ENCODE measurements at places on chromosomes 6 and 20.

DNA sequence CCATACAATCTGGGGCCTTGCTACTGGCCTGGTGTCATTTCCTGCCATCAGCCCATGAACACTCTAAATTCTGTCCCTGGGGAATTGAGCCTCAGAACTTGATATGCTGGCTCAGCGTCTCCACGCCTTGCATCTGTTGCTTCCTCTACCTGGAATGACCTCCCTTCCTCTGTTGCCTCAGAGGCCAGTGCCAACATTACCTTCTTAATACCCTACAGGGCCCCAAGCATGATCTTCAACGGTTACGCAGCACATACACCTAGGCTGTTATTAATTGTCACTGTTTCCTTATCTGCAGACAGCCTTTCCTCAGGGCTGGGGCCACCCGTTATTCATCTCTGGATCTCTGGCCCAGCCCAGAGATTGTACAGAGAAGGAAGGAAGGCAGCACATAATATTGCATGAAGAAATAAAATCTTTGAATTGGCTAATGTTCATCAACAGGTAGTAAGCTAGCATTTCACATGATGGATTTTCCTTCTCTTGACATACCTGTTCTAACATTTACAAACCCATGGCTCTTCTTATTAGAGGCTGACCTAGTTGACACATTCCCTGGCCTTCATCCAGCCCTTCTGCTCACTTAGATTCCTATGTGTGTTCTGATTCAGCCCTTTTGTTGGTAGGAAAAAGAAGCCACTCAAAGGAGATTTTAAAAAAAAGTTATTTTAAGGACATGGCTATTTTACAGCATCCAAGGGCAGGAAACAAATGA, 8.4 kb upstream of the RNF182 start:
- DNase-seq: no peak

- no peak for DNase-seq
Measured at GRCh38 chr6:68226460-68226859, 408.6 kb upstream of the ADGRB3 start.

DNA sequence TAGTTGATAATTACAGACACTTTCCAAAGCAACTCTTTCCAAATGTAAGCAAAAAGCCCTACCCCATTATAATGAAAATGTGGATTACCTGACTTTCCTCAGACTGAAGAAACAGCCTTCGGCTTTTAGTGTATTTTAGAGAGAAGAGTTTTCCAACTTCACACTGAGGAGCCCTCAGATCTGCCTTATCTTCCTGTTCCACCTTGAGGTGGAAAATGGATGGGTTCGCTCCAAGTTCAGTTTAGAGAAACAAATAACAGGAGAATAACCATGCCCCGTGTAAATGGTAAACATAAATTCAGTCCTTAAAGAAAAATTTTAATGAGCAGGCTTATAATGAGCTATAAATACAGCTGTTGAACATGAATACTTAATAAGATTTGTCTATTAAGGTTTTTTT, 21.1 kb upstream of the MTHFD1L start:
- DNase-seq: no peak

DNA sequence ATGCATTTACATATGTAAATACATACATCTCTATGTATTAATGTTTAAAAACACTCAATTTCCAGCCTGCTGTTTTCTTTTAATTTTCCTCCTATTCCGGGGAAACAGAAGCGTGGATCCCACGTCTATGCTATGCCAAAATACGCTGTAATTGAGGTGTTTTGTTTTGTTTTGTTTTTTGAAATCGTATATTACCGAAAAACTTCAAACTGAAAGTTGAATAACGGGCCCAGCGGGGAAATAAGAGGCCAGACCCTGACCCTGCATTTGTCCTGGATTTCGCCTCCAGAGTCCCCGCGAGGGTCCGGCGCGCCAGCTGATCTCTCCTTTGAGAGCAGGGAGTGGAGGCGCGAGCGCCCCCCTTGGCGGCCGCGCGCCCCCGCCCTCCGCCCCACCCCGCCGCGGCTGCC, 355 bp upstream of the BMP2 start:
- DNase-seq: no peak

- no peak for DNase-seq
Measured at GRCh38 chr6:112879920-112880413, 532.8 kb downstream of the RFPL4B start.

DNA sequence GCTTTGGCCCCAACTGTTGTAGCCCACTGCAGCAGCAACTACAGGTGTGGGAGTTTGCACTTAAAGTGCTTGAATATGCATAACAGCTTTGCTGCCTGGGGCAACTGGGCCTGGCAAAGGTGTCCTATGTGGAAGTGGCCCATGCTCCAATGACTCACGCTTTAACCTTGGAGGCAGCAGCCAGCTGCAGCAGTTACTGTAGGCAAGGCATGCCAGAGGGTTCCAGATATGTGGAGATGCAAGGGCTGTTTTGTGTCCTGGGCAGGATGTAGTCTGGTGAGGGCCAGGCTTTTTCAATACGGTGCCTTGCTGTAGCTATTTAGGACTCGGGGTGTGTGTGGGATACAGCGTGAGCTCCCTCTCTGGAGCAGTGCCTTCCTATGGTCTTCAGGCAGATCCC, 150.3 kb downstream of the NKAIN2 start:
- no peak for DNase-seq

DNA sequence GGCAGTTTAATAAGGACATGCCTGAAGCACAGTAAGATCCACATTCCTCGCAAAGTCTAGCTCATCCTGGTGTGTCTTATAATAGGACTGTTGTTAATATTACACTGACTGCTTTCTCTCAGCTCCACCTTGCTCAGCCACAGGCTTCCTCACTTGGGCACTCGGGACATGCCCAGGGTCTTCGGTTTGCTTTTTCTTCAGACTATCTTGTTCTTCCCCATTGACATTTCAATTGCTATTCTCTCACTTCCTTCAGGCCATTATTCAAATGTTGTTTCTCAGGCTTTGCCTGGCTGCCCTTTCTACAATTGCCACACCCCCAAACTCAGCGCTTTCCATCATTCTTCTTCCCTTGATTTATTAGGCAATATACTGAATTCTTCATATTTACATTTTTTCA, 274.8 kb upstream of the RGS17 start:
- DNase-seq: no peak

DNA sequence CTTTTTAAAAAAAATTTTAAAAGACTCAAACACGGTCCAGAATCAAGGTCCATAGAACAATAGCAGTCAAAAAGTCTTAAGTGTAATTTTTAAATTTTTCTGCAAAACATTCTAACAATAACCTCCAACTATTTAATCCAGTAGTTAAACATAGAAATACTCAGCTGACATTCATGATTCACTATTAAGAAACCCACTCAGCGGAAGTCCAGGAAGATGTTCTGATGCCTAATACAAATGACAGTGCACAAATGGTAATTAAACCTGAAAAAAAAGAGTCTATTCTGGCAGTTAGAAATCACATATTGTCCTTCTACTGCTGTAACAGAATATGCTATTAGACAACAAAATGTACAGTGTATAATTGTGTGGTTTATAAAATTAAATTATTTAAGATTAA, 128.2 kb upstream of the BMP5 start:
- DNase-seq: no peak

DNA sequence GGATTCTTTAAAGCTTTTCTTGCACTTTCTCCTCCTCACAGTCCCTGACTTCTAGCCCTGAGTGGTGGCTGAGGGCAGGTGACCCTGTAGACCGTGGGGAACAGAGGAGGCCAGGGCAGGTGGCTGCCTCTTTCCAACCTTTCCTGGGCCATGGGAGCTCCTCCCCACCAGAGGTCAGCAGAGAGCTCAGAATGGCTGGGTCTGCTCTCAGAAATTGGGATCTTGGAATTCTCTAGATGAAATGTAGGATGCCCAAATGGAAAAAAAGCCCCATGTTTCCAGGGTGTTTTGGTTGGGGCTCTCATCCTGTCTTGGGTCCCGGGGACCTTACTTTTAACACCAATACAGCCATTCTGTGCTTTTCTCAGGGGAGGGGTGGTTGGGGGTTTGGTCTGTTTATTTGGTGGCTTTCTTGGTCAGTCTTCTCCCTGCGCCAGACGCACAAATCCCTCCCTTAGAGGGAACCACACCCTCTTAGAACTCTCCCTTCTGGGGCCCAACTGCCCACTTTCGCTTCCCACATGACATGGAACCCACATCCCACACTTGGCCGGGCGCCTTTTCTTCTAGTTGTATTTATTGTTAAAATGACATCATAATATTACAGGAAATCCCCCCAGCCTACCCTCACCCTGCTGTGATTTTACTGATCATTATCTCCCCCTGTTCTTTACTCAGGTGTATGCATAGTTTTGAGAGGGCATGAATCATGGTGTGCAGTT, 17.9 kb downstream of the GNAS start:
- peak; percentile 32 for DNase-seq

DNA sequence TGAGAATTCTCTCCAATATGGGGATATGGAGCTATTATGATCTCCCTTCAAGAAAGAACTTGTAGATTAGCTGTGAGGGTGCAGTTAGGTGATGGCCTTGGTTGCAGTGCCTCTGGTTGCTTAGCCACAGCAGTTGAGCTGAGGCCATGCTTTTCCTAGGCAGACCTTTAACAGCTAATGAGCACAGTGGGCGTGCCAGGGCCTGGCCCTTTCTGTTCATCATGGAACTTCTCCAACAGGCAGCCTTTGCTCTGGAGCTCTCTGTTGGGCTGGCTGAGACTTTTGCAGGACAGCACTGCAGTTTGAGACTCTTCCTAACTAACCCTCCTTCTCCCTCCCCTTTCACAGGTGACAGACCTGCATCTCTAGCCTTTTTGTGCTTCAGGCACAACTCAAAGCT, 39.7 kb upstream of the TMEM170B start:
- peak; percentile 21 for DNase-seq

DNA sequence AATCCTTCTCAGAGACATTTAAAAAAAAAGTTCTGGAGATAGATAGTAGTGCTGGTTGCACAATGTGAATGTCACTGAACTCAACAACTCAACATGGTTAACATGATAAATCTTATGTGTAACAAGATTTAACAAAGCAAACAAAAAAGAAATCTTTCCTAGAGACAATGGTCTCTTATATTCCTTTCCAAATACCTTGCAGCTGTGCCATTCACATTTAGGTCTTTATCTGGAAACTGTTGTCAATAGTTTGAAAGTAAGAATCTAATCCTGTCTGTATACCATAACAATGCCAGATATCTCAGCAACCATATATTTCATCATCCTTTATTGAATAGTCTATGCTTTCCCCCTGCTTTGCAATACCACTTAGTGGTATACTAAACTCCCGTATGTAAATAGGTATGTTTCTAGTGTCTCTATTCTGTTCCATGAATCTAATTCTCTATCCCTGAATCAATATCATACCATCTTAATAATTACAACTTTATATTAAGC, 2.1 kb downstream of the SERAC1 start:
- DNase-seq: no peak

- no peak for DNase-seq
Measured at GRCh38 chr6:168212362-168212761, 107.2 kb downstream of the DACT2 start.

DNA sequence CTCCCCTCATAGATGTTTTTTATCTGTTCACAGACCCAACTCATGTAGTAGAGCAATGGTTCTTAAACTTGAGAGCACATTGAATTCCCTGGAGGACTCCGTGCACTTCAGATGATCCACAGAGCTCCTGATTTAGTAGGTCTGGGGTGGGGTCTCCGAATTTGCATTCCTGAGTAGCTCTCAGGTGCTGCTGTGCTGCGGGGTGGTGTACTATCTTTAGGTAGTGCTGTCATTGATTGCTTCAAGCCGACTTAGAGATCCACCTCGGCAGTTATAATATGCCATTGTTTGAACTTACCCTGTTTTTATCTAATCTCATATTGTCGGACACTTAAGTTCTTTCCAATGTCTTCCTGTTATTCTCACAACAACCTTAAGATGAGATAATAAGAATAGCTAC, 45.0 kb downstream of the BMP2 start:
- DNase-seq: no peak

GRCh38 chr6:3526962-3527650, 70.3 kb upstream of the SLC22A23 start:
- no peak for DNase-seq

- no peak for DNase-seq
Measured at GRCh38 chr6:108940741-108941140, 92.5 kb downstream of the ARMC2 start.

GRCh38 chr6:2441601-2442475, 196.4 kb upstream of the GMDS start:
- DNase-seq: no peak

DNA sequence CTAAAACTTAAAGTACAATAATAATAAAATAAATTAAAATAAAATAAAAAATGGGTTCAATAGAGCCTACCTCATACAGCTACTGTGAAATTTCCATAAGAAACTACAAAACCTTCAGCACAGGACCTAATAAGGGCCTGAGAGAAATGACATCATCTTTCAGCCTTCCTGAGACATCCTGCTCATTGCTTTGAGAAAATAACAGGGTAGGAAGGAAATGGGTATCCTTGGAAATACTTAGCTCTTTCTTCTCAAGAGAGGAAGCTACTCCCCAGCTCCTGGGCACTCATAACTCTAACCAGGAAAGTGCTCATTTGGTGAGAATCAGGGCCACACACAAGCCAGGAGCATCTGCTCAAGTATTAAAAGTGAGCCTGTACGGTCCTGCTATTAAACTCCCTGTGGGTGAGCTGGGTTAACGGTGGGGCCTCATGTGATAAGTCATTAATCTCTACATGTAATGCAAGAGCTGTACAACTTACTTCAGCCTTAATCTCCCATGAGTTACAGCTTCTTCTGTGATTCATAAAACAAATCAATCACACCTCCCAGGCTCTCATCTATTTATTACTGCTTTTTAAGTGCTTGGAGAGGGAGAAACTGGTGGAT, 141.4 kb downstream of the MAFB start:
- no peak for DNase-seq

- no peak for DNase-seq
Measured at GRCh38 chr6:135331002-135331401, 149.9 kb downstream of the MYB start.

GRCh38 chr6:157635388-157636244, 187.4 kb upstream of the SNX9 start:
- DNase-seq: no peak

DNA sequence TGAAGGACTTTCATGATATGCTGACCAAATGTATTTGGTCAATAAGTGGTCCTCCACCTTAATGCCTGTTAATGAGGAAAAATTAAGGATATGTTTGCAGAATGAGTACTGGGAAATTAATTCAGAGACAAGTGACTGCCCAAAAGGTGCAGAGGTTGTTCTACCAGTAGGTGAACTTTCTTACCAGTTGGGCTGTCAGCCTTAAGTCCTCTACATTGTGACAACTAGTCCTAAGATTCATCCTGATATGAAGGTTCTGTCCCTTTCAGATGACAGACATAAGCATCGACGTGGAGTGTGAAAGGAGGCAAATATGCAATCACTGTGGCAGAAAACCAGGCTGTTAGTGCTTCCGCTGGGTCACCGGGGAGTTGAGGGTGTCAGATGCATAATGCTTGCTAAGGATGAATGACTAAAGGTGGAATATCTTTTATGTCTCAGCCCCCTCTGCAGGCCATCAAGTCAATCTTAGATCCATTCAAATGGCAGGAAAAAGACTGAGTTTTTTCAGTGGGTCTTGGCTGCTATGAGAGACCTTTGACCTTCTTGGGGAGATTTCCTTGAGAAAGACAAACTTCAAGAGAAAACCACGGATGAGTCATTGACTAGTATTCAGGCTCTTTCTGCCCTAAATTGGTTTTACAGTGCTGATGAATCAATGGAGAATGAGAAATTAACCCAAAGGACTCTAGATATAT, 226.0 kb downstream of the TPBG start:
- DNase-seq: no peak

Data from anterior cingulate cortex (tissue), 58 donors.